GM10248 (cell line): ENCODE measurements at places on chromosomes 5 and 9.

DNA sequence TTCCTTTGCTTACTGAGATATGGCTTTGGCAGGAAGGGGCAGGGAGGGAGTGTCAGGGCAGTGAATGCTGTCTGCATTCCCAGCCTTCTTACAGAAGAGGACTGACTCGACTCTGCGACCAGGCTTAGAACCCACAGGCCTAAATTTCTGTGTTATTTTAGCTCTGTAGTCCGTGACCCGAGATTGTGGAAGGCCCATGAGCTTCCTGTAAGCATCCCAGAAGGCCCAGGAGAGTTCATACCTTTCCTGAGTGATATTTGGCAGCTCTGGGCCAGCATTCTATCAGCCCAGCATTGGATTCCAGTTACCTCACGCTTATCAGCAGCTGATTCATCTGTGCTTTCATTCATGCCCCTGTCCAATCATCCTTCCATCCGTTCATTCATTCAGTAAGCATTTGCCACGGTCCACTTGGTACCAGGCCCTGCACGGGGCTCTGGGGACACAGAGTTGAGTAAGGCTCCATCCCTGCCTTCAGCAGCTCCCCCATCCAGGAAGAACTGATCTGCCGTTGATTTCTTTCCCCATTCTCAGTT lies 28.2 kb upstream of the RPL26L1 start:
- DNase-seq = no peak

DNA sequence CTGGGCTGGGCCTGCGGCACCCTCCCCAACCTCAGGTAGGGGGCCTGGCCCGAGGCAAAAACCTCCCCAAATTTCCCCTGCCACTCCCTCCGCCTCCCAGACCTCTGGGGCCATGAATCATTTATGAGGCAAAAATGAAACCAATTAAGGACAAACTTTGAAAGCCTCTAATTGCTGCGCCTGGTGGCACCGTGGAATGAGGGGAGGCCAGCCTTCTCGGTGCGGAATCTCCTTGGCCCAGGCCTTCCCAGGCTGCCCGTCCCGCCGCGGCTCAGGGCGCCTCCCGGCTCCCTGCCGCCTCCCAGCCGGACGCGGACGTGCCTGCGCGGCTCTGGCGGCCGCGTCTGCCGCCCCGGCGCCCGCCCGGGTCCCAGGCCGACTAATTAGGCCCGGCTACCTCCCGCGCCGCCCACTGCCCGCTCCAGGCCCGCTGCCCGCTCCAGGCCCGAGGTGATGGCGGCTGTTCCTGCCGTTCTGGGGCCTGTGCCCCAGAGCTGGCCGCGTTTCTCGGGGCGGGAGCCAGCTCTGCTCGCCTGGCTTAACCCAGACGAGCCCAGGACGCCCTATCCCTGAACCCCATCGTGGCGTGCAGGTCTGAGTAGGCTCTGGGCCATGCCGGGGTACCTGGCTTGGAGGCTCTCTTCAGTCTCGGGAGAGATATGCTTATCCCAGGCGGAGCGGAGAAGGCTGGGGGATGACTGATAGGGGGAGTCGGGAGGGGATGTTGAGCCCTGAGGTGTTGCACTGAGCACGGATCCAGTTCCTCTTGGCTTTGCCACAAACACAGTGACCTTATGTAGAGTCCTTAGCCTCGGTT lies 20.1 kb downstream of the CXXC5 start:
- peak; percentile 61 for DNase-seq

DNA sequence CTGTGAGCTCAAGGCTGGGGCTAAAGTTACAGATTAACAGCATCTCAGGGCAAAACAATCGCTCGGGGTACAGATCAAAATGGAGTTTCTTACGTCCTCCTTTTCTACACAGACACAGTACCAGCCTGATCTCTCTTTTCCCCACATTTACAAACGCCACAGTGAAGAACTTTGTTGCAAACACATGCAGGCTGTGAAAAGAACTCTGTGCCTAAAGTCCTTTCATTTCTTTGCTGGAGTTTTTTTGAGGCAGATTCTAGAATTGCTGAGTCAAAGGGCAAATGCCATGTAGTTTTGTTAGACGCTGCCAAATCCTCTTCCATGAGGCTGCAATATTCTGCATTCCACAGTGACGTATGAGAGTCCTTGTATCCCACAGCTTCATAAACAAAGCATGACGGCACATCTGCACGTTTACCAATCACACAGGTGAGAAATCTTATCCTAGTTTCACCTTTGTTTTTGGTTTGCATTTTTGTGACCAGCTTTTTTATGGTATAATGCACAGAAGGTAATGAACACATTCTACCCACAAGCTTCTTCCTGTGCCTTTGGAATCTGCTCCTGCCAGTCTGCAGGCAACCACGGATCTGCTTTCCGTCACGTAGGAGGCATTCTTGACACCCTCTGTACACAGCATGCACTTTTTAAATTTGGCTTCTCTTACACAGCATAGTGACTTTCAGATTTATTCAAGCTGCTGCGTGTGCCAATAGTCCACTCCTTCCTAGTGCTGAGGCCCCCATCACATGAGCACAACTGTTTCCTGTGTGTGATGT lies 44.6 kb upstream of the LPCAT1 start:
- no peak for DNase-seq

DNA sequence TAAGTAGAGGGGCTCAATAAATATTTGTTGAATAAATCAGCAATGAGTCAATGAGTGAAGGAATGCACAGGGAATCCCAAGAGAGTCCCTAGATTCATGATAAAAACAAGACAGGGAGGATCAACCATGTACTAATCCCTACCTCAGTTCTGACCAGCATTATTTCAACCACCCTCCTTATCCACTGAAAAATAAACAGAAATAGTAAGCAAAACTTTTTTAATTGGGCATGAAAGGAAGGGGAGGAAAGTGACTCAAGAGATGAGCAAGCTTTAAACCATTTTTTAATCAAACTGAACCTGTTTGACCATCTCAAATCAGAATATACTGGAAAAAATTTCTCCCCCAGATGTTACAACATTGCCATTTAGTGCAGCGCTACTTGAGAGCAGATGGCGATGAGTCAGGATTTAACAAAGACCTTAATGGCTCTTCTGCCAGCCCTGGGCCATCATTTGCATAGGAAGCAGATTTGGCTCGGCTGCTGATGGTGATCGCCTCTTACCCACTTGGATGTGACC lies 194.8 kb upstream of the SLC30A5 start:
- DNase-seq = no peak
